ENCODE measurements at places on chromosomes 6 and 20.

DNA sequence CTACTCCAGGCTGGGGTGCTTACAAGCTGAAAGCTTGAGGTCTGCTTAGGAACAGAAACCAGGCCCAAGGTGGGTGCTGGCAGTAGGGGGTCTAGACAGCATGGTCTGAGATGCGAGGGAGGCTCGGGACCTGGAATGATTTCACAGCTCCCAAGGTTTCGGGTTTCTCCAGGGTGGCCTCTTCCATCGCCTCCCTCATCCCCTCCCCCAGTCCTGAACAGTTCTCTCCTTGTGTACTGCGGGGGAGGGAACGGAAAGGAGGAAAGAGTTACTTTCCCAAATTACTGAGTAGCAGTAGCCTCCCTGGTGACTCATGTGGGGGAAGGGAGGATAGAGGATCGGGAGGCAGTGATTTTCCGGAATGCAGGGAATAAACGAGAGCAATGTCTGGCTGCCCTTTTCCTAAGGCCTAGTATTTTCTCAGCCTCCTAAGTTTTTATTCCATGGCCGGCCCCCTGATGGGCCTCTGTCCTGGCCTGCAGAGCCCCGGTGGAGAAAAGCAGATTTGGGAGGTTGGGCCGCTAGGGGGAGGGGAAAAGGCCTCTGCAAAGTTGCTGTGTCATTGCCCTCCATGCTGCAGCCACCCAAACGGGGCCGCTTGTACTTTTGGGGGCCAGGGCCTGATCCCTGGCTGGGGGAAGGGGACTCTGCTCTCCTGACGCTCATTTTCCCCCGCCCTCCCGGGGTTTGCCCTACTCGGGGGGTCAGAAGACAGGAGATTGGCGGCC is 1.5 kb downstream of the BRD2 start:
- DNase-seq, result peak; percentile 95

DNA sequence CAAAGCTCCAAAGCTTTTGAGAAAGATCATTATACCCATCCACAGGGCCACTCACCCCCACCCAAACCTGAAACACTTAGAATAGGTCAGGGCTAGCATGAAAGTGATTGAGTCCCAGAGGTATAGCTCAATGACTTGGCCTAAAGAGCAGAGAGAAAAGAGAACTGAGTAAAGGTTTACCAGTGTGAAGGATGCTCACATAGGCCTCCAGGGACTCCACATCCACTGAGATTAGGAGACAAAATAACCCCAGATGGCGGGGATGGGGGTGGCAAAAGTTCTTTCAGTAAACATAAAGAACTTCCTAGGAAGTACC is 12.2 kb downstream of the SAYSD1 start:
- DNase-seq, result no peak

DNA sequence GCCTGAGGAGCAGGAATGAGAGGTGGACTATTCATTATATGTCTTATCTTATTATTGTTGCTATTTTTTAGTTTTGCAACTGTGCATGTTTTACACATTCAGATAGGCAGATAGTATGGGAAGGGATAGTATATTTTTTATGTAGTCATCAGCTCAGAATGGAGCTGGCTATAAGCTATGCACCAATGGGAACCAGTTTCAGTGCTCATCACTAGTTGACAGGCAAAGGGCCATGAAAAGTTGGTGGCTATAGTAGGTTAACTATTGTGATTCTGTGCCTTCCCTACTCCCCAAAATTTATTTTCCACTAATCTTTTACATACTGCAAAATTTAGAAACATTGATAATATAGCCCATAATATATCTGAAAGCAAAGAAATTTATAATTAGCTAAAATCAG is 5.3 kb upstream of the UBD start:
- no peak for DNase-seq

- no peak for DNase-seq
Measured at GRCh38 chr20:34388000-34388399, 24.9 kb downstream of the ITCH start.

DNA sequence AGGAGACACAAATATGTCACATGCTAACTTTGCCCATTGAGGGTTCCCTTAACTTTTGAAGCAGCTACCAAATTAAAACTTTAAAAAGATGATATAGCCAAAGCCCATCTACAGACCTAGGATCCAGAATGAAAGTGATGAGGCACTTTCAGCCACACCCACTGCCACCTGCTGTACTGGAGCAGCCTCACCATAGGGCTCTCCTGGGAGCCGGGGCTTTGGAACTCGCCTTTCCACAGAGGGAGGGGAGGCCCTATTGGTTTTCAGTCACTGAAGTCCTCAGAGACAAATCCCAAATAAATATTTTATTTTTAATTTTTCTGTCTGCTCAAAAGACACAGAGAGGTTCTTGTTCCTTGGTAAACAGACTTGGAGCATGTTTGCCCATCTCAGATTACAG is 238.1 kb upstream of the TAB2 start:
- no peak for DNase-seq

GRCh38 chr6:3956054-3956453 is 106.9 kb downstream of the FAM50B start:
- no peak for DNase-seq

- no peak for DNase-seq
Measured at GRCh38 chr6:141195251-141195832, 937.4 kb upstream of the GJE1 start.

DNA sequence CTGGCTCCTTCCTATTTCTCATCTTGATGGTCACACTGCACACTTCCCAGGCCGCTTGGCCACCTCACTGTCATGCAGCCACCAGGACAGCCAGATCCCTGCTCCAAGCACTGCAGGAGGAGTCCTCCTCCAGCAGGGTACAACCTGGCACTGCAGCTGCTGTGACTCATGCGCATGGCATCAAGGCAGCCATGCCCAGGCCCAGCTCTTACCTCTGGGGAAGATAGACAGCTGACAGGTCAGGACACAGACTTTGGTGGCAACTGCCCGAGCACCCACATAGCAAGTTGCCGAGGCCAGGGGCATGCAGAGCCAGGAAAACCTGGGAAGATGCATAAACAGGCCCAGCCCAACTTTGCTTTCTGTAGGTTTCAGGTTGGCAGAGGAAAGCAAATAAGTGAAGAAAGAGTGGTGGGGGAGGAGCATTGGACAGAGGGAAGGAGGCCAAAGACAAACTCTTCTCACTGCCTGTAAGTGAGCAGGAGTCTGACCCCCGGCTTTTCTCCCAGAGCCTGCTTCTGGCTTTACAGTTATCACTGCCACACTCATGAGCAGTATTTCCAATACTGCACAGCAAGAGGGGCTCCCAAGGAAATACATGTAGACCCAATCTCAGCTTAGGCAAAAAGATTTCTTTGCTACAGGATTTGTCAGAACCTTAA is 38.8 kb downstream of the SLC22A3 start:
- DNase-seq, result no peak

DNA sequence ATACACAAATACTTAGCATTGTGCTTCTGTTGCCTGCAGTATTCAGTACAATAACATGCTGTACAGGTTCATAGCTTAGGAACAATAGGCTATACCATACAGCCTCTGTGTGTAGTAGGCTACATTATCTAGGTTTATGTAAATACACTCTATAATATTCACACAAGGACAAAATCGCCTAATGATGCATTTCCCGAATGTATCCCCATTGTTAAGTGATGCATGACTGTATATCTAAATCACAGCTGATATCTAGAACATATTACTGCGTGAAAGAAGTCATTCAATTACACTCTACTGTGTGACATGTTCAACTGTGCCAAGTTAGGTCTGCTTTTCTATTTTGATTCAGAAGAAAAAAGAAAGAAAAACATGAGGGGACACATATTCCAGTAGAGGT is 633.5 kb downstream of the RFPL4B start:
- no peak for DNase-seq
